ENCODE measurements at places on chromosomes 2 and 18. TPM values are rescaled to one million over a fixed set of nuclear protein-coding genes. Genes with fewer than 3 reads are reported as not detected.

DNA sequence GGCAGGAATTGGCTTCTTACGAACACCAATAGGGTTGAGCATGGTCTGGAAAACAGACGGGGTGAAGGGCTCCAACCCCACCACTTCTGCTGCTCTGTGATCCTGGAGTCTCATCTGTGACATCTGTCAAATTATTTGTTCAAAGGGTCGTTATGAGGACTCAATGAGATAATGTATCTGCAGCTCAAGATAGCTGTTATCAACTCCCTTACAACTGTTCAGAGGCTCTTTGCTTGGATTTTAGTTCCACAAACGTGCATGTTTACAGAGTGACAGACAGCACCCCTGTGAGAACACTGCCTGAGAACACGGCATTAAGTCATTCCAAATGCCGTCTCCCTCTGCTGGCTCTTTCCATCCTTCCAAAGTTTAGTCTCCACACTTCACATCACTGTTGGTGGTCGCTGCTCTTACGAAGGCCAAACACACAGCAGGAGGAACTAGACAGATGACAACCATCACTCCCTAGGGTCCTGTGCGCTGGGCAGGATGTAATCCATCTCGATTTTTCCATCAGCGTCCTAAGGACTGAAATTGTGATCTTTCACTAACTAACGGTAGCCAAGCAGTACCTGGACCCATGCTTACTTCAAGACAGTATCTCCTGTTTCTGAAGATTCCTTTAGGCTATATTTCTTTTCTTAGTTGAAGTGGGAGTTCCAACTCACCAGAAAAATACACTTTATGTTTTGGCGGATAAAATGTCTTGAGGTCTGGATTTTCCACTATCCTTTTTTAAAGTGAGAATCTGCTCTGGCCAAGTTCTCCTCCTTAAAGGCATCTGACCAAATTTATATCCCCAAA lies 220.3 kb downstream of the ANAPC1 start:
- H3K4me1 ChIP-seq, result no peaks in the 10 kb centered on the region
- no peaks in the 10 kb centered on the region for H3K27me3 ChIP-seq
- no peak overlapping the region for H3K4me3 ChIP-seq
- no peaks in the 10 kb centered on the region for H3K36me3 ChIP-seq
- no peak overlapping the region for H3K27ac ChIP-seq
- DNase-seq, result no peak

GRCh38 chr2:208320686-208321085 lies 54.6 kb downstream of the PIKFYVE start:
- H3K27ac ChIP-seq, result peak overlapping the region; percentile 74
- no peaks in the 10 kb centered on the region for H3K4me1 ChIP-seq
- no peak overlapping the region for H3K4me3 ChIP-seq

Gene TMEM163
- 0.34 TPM for total RNA-seq

GRCh38 chr18:68484241-68484640 lies 230.7 kb downstream of the TMX3 start:
- no peaks in the 10 kb centered on the region for H3K36me3 ChIP-seq
- no peaks in the 10 kb centered on the region for H3K27me3 ChIP-seq
- no peaks in the 10 kb centered on the region for H3K4me1 ChIP-seq

- DNase-seq, result peak; percentile 71
- no peaks in the 10 kb centered on the region for H3K4me1 ChIP-seq
- H3K27me3 ChIP-seq, result no peaks in the 10 kb centered on the region
- H3K36me3 ChIP-seq, result no peaks in the 10 kb centered on the region
- peak overlapping the region; percentile 91 for H3K27ac ChIP-seq
These were observed 710 bp upstream of the TMSB10 start for GRCh38 chr2:84904717-84905174.

Data from uterus (tissue), 4 donors.